BE2C (cell line): ENCODE measurements at places on chromosomes 6 and 20.

GRCh38 chr6:90123831-90124230 lies 172.8 kb downstream of the BACH2 start:
- no peak for DNase-seq

GRCh38 chr6:17725083-17725482 lies 18.4 kb upstream of the NUP153 start:
- peak; percentile 81 for DNase-seq

DNA sequence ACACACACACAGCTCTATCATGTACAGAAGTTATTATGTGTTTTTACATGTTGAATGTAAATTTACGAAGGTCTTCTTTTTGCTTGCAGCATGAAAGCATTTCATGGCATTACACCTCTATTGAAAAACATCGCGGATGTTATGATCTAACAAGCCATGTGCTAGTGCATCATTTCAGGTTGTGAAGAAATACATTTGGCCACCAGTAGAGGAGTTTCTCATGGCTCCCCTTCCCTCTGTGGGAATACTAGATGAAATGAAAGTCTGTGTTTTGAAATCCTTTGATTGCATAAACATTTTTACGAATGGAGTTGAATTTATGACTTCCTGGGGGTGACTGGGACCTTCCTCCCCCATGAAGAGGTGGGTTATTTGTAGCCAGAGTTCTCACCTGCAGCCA lies 17.7 kb downstream of the MAS1 start:
- no peak for DNase-seq

DNA sequence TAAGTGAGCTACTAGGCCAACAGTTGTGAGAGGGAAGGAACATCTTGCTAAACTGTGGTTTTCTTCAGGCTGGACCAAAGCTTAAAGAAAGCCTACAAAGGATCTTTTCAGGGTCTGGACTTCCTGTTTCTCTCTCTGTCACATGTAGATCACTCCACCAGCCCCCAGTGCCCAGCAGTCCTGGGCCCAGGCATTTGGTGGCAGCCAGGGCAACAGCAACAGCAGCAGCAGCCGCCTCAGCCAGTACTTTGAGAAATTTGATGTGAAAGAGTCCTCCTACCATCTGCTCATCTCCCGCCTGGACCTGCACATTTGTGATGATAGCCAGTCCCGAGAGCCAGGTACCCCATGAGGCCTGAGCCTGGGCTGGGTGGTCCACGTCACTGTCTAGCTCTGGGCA lies 44.1 kb downstream of the BLTP3A start:
- DNase-seq, result no peak

DNA sequence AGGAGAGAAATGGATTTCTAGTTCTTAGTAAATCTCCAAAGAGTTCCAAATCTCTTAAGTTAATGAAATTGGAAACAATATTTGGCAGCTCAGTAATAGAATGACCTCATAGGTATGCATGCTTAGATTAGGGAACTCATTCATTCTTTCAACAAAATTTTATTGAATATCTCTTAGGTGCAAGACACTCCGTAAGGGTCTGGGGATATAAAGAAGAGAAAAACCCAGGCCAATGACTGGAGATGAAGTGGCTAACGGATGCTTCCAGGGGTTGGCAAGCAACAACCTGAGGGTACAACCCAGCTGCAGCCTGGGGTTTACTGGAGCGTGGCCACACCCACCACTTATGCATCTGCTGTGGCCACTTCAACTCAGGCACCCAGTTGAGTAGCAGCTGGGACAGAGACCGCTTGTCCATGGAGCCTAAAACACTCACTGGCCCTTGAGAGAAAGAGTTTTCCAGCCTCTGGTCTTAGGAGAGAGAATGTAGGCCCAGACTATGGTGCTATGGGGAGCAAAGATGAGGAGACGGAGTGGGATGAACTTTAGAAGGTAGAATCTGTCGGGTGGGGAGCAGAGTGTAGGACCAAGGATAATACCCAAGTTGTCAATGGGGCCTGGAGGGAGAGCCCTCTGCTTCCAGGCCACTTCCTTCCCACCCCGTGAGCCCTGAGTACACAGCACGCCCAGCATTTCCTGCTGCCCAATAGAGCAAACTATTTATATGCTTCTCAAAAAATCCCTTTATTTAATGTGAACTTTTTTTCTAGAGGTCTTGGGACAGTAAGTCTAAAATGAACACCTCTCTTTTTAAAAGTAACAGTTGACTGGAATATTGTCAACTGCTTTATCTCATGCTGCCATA lies 46.8 kb upstream of the PXDC1 start:
- no peak for DNase-seq
